IMR-90 (cell line): ENCODE measurements at places on chromosomes 5 and 9.
A peak's percentile ranks its signal among the peaks of the same experiment; 100 is the strongest.

DNA sequence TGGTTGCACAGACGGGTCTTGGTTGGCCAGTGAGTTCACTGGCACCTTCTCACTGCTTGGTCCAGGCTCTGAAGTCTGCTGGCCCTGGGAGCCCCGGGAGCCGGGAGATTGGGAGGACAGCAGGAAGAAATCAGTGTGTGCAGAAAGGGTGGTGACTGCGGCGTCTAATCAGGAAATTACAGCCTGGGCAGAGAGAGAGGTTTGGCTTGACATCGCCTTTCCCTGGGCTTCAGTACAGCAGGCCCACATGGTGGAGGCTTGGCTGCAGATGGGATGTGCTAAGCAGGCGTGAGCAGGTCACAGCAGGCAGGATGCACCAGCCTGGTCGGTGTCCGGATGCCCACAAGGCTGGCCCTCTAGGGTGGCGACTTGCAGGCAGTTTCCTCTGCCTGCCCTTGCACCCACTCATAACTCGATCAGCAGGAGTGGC, 17.2 kb downstream of the PITX1 start:
- DNase-seq = no peak

GRCh38 chr9:137672907-137673791, 54.3 kb downstream of the EHMT1 start:
- DNase-seq = peak; percentile 79

DNA sequence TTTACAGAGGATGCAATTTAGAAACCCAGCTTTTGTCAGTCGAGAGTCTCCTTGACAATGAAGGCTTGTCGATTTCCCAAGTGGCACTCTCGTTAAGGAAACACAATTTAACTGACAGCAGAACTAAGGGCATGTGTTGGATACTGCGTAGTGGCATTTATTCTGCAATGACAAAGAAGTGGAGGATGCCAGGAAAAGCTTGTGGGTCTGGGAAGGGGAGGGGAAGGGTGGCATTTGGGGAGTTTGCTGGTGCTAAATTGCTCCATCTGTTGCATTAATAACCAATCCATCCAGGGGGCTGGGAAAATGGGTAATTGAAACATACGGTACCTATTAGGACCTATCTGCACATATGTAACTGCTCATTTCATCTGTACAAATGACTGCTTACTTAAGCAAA, 190.6 kb downstream of the NSG2 start:
- no peak for DNase-seq

GRCh38 chr5:147925020-147925419, 18.7 kb upstream of the C5orf46 start:
- DNase-seq = no peak

GRCh38 chr5:98535901-98536300, 237.6 kb upstream of the RGMB start:
- no peak for DNase-seq

DNA sequence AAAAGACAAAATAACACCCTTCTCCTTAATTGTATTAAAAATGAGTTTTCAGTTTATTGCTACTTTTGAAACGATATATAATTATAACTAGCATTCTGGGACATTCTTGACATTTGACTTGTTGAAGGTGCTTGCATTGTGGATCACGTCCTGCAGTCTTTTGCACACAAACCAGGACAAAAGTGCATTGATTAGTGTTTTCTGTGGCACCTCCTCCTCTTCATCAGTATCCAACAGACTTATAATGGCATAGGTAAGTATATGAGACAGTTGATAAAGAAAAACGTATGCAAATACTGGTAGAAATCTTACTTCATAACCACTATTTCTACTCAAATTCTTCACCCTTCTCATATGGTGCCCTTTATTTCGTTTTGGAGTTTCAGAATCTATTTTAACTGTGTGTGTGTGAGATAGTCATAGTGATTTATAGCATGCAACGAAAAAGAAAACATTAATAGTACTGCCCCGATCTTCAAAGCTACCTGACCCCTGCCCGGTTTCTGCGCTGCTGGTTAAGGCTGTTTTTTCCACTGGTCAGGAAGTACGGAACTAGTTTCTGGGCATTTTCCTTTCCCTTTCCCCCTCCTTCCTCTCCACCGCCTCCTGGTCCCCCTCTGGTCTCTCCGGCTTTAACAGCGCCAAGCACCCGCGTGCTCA, 639 bp upstream of the RASA1 start:
- DNase-seq = no peak

DNA sequence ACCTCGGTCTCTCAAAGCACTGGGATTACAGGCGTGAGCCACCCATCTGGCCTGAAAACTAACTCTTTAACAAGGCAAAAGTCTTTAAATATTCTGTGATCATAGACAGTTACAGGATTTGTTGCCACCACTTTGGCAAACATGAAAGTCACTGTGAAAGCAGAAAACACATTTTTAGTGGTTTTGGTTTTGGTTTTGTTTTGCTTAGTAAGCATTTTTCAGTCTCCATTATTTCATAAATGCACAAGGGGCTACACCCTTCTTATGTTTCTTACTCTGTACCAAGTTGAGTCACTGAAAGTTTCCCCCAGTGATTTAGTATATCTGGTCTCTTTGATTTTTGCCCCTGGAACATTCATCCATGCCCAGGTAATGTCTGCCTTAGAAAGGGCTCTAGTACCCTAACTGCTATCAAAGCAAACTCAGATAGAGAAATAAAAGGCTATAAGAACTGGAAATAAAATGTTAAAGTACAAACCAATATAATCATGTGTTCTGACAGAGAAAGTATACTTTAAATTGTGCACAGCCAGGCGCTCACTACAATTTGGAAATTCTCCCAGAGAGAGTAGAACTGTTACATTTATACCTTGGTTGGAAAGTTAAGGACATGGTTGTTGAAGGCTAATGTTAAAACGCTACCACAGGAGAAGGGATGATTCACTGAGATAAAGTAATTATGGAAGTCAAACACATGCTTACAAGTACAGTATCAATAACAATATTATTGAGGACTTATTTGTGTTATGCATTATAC, 1022.5 kb upstream of the DMAC1 start:
- DNase-seq = no peak

DNA sequence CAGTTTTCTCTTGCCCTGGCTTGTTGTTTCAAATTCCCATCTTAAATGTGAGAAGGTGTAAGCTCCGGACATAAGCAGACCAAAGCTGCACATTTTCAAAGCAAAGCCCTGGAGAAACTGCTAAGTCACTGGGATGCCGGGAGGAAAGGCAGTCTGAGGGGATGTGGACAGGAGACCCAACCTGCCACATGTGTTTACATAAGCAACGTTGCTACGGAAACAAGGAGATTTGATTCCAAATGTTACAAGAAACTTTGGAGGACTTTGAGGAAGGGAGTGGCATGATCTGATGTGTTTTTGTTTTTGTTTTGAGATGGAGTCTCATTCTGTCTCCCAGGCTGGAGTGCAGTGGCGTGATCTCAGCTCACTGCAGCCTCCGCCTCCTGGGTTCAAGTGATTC, 25.7 kb upstream of the INSYN2B start:
- DNase-seq = no peak

DNA sequence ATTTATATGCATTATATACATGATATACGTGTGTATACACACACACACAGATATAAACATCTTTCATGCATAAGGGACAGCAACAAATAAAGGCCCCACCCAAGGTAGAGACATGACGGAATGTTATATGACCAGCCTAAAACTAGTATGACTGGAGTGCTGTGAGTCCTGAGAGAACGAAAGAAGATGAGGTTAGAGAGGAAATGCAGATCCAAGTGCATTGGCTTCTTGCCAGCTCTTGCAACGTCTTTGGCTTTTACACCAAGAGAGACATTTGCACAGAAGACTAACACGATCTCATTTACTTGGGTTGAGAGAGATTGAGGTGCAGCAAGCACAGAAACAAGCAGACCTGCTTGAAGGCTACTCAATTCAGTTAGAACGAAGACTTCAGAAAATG, 23.0 kb downstream of the CDH10 start:
- no peak for DNase-seq

- DNase-seq = no peak
These were observed 192.2 kb downstream of the SPOCK1 start for GRCh38 chr5:137306903-137307302.

DNA sequence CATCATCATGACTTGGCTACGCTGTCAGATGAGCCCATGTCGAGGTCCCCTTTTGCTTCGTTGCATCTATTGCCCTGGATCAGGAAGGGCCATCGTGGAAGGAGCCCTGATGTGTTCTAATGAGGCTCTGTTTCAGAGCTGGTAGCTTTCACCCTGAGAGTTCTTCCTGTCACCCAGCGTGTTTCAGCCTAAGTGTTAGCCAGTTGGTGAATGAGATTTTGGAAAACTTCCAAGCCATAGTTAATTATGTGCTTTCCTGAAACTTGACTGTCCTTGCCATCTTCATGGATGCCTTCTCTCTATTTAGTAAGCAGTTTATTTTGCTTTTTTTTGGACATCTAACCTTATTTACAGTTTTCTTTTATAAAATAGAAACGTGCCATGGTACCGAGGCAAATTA, 1695.4 kb upstream of the WWC1 start:
- no peak for DNase-seq

DNA sequence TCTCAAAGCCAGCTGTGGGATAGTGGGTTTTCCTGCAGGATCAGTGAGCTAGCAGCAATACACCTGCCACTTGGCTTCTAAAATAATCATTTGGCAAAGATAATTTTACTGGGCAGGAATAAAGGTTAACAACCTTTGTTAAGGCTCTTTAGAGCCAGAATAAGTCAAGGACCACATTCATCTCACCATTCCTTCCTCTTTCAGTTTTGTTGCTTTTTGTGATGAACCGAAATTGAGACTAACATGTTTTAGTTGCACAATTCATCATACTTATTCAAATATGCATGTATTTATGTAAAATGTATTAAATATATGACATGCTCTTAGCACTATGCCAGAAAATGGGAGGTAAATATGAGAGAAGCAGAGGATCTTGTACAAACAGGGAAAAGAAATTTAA, 824.4 kb upstream of the TYRP1 start:
- no peak for DNase-seq

DNA sequence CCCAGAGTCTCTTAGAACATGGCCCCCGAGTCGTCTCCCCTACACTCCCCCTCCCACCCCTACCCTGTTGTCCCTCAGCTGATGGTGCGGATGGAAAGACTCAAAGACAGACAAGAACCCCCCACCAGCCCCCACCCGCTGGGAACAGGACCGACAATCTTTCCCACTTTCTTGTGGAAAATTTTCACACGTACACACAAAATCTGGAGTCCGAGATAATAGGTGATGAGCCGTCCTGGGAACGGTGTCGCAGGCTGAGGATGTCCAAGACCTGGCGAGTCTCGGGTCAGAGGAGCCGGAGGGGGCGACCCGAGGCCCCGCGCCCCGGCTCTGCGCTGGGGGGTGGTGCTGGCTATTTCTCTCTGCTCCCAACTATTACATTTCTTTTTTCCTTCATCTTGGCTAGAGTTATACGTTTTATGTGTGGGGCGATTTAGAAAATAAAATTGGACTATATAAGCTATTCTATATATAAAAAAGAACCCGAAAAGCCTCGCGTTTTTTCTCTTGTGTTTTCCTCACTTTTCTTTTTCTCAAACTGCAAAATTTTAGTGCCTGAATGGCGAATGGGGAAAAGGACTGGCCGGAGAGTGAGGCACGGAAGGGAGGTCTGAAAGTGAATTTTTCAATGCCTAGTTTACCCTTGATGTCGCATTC, 188.8 kb downstream of the MEF2C start:
- DNase-seq = no peak

- DNase-seq = peak; percentile 97
These were observed 106.5 kb upstream of the DMRT1 start for GRCh38 chr9:734831-735511.

GRCh38 chr9:93645921-93646639, 69.7 kb downstream of the PHF2 start:
- no peak for DNase-seq
